ENCODE measurements at places on chromosomes 2 and 18. TPM values are rescaled to one million over a fixed set of nuclear protein-coding genes. Genes with fewer than 3 reads are reported as not detected.

PUM2 gene
- total RNA-seq = 93.7 TPM

ANO7 gene
- total RNA-seq = 1.3 TPM

CIB4 gene
- not detected for total RNA-seq

GNAL gene
- 19.5 TPM for total RNA-seq

SERPINB3 gene
- not detected for total RNA-seq

- H3K27me3 ChIP-seq = no peaks in the 10 kb centered on the region
- no peaks in the 10 kb centered on the region for H3K4me1 ChIP-seq
- no peaks in the 10 kb centered on the region for H3K36me3 ChIP-seq
- no peak for DNase-seq
Measured at GRCh38 chr2:76745605-76746004, 776.6 kb downstream of the LRRTM4 start.

DNA sequence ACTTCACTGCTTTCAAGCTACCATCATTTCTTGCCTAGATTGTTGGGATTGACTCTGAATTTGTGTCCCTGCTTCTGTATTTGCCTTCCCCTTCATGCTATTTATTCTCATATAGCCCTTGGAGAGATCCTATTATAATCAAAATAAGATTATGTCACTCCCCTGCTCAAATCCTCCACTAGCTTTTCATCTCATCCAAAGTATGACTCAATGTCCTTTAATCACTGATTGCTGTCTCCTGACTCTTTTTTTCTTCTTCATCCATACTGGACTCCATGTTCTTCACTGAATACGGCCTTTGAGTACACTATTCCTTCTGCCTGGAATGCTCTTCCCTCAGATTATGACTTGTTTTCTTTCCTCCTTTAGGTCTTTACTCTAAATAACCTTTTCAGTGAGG lies 5.0 kb downstream of the RBKS start:
- H3K27ac ChIP-seq = no peak overlapping the region
- no peaks in the 10 kb centered on the region for H3K36me3 ChIP-seq
- DNase-seq = no peak
- H3K27me3 ChIP-seq = no peaks in the 10 kb centered on the region
- peaks cover 21% of the 10 kb centered on the region for H3K4me1 ChIP-seq

DNA sequence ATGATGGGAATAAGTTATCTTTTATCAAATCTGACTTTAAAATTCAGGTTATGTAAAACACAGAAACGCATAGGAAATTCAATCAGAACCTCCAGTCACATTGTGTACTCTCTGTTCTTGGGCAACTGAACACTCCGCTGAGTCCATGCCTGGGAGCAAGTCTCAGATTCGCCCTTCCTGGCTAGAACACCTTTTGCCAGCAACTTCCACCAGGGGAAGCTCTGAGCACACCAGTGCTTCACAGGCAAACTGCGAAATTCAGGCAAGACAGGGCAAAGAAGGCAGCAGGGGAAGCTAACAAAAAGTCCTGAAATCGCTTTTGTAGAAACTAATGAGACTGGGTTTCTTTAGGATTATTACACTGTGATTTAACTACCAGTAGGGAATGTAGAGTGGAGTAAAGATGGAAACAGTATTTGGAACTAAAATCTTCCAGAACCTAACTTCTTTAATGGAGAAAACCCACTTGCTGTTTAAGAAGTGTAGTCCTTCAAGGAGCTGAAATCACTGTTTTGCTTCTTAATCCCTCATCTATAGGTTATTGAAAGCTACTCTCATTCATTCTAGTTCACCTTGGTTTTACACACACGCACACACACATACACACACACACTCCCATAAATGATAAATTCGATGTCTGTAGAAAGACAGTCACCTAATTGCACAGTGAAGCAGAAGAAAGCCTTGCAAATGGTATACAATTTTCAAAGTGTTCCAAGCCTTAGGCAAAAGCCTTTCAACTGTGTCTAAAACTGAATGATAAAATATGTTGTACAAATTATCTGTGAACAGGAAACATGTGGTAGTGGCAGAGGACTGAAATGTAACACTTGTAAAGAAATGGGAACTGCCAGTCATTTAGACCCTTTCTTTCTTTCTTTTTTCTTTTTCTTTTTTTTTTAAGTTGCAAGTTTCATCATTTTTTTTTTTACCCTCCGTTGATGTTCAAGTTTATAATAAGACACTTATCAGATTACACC lies 214.5 kb downstream of the TMEM182 start:
- H3K36me3 ChIP-seq = no peaks in the 10 kb centered on the region
- H3K27ac ChIP-seq = no peak overlapping the region
- H3K4me3 ChIP-seq = no peak overlapping the region
- no peak for DNase-seq
- no peaks in the 10 kb centered on the region for H3K27me3 ChIP-seq
- H3K4me1 ChIP-seq = no peaks in the 10 kb centered on the region

DNA sequence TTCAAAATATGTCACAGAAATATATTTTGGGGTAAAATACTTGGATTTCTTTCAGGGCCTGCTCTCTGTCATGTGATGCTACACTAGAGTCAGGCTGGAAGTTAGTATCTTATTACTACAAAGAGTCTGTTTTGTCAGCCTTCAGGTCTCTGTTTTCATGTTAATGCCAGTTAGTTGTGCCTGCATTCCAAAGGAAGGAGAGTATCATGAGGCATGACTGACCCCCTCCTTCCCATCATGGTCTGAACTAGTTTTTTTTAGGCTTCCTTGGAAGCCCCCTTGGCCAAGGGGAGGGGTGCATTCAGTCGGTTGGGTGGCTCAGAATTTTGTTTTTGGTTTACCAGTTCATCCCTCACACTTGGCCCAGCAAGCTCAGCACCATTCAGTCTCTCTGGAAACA lies 318.0 kb downstream of the ALK start:
- DNase-seq = no peak
- H3K27ac ChIP-seq = no peak overlapping the region
- H3K27me3 ChIP-seq = no peaks in the 10 kb centered on the region
- H3K4me1 ChIP-seq = no peaks in the 10 kb centered on the region

GRCh38 chr2:2560374-2561015 lies 229.4 kb upstream of the MYT1L start:
- H3K27ac ChIP-seq = no peak overlapping the region
- DNase-seq = no peak
- H3K4me1 ChIP-seq = no peaks in the 10 kb centered on the region
- H3K4me3 ChIP-seq = no peak overlapping the region
- H3K36me3 ChIP-seq = no peaks in the 10 kb centered on the region

DNA sequence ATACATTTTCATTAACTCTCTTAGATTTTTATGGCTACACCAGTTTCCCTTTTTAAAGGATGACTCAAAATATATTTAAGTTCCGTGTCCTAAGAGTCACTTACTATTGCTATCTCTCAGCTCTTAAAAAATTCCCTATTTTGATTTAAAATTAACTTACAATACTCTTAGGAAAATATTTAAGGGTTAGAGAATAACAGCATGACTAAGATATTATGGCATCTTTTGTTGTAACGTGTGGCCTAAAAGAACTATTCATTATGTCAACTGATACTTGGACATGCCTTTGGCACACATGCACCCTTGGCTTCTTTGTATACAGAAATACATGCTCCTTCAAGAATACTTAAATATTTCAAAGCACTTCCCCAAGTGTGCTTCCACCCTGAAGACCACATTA lies 42.3 kb downstream of the SCN3A start:
- no peak for DNase-seq
- H3K36me3 ChIP-seq = no peaks in the 10 kb centered on the region
- no peaks in the 10 kb centered on the region for H3K4me1 ChIP-seq

- H3K4me3 ChIP-seq = no peak overlapping the region
- H3K27me3 ChIP-seq = no peaks in the 10 kb centered on the region
- no peaks in the 10 kb centered on the region for H3K4me1 ChIP-seq
Measured at GRCh38 chr2:15609341-15610042, 17.8 kb downstream of the DDX1 start.

- no peak overlapping the region for H3K27ac ChIP-seq
- no peaks in the 10 kb centered on the region for H3K27me3 ChIP-seq
- no peaks in the 10 kb centered on the region for H3K36me3 ChIP-seq
- DNase-seq = peak; percentile 37
Measured at GRCh38 chr2:19651466-19651865, 250.3 kb downstream of the TTC32 start.

GRCh38 chr2:109139002-109139401 lies 10.0 kb downstream of the SH3RF3 start:
- no peaks in the 10 kb centered on the region for H3K4me1 ChIP-seq
- H3K36me3 ChIP-seq = no peaks in the 10 kb centered on the region
- DNase-seq = no peak
- H3K27me3 ChIP-seq = no peaks in the 10 kb centered on the region

DNA sequence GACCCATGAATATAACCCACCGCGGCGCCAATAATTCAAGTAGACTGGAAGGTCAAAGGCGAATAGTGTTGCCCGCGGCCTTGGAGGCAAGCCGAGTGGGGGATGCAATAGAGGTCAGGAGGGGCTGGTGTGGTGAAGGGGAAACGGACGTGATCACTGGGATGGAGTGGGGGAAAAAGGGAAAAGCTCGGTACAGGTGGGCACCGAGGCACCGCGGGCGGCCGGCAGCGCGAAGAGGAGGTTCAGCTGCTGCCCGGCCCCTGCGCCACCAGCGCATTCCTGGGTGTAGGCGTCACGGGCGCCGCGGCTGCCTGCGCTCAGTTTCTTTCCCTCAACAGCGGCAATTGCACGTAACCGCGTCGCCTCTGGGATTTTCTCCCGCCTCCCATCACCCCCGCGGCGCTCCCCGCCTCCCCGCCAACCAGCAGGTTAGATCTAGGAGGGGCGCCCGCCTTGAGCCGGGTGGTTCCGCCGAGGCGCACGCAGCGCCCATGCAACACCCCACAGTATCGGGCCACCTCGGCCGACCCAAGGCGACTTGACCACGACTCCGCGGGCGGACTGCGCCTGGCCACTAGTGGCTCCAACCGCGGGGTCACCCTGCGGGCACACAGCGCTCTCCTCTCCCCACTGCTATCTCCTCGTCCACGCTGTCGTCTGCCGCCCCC lies 1.5 kb downstream of the RND3 start:
- no peak for DNase-seq
- H3K27me3 ChIP-seq = no peaks in the 10 kb centered on the region
- H3K36me3 ChIP-seq = no peaks in the 10 kb centered on the region
- peak overlapping the region; percentile 96 for H3K27ac ChIP-seq
- peak overlapping the region; percentile 79 for H3K4me3 ChIP-seq

- no peak overlapping the region for H3K27ac ChIP-seq
- H3K36me3 ChIP-seq = no peaks in the 10 kb centered on the region
- no peaks in the 10 kb centered on the region for H3K4me1 ChIP-seq
- peak; percentile 17 for DNase-seq
- H3K27me3 ChIP-seq = no peaks in the 10 kb centered on the region
Measured at GRCh38 chr2:61898810-61899209, 6.7 kb upstream of the COMMD1 start.

DNA sequence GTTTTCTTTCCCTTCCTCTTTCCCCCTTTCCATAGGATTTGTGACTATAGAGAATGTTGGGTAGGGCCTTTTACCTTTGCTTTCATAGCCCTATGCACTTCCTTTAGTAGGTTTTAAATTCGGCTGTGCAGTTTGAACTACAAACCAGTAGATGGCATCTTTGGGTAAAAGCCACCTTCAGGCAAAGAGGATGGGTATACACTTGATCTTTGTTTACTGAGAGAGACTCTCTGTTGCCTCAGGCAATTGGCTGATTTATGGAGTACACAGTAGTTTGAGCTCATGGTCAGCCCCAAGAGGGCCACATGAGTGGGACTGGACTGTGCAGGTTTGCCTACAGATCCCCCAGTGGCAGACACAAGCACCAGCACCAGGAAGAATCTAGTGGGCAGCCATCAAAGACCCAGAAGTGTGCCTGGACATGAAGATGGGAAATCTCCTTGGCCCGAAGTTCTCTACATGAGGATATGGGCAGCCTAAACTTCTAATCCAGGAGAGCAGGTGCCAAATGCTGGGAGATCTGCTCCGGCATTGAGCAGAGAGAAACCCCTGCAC lies 1304.3 kb upstream of the DDX18 start:
- H3K27ac ChIP-seq = no peak overlapping the region
- no peak overlapping the region for H3K4me3 ChIP-seq
- no peaks in the 10 kb centered on the region for H3K4me1 ChIP-seq
- H3K36me3 ChIP-seq = no peaks in the 10 kb centered on the region
- no peaks in the 10 kb centered on the region for H3K27me3 ChIP-seq

DNA sequence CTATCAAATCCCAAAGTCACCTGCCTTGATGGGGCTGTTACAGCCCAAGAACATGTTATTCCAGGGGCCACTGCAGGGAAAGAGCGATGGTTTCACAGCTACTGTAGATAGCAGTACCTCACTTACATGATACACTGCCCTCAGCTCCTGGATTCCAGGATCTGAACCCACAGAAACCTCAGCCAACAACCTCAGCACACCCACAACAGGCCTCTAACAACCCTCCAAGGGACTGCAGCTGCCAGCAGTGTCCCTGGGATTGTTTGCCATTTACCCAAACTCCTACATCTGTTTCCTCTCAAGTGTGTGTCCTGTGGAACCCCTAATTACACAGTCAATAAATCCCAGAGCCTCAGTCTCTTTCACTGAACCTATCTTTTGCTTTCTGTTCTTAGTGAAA lies 28.2 kb downstream of the OSBPL1A start:
- H3K4me3 ChIP-seq = no peak overlapping the region
- no peaks in the 10 kb centered on the region for H3K36me3 ChIP-seq
- H3K4me1 ChIP-seq = no peaks in the 10 kb centered on the region
- no peaks in the 10 kb centered on the region for H3K27me3 ChIP-seq
- no peak overlapping the region for H3K27ac ChIP-seq

- peak; percentile 5 for DNase-seq
- H3K4me3 ChIP-seq = no peak overlapping the region
- no peaks in the 10 kb centered on the region for H3K27me3 ChIP-seq
- no peak overlapping the region for H3K27ac ChIP-seq
- no peaks in the 10 kb centered on the region for H3K36me3 ChIP-seq
- H3K4me1 ChIP-seq = peaks cover 68% of the 10 kb centered on the region
Measured at GRCh38 chr2:197208024-197208423, 102.6 kb downstream of the ANKRD44 start.

GRCh38 chr2:58906081-58906645 lies 665.0 kb upstream of the FANCL start:
- H3K27me3 ChIP-seq = no peaks in the 10 kb centered on the region
- no peaks in the 10 kb centered on the region for H3K4me1 ChIP-seq
- H3K27ac ChIP-seq = no peak overlapping the region
- DNase-seq = no peak
- H3K4me3 ChIP-seq = no peak overlapping the region
